ENCODE measurements at places on chromosomes 7 and 10.

- no peak for DNase-seq
Observed at GRCh38 chr7:101826081-101826835, 8.8 kb downstream of the CUX1 start.

DNA sequence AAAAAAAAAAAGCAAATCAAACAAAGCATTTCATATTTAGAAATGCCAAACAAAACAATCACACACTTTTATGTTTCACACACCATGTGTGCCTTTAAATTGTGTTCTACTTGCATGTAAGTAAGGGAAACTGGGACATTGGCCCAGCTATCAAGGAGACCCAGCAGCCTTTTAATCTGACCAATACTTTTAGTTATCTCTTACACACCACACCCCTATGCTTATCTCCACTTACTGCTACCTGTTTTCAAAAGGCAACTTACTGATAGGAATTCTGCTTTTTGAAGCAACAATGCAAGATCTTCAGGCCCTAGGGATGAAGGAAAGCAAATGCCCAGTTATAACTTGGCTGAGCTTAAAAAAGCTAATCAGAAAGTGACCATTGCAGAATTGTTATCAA lies 1244.8 kb upstream of the SORCS1 start:
- no peak for DNase-seq

DNA sequence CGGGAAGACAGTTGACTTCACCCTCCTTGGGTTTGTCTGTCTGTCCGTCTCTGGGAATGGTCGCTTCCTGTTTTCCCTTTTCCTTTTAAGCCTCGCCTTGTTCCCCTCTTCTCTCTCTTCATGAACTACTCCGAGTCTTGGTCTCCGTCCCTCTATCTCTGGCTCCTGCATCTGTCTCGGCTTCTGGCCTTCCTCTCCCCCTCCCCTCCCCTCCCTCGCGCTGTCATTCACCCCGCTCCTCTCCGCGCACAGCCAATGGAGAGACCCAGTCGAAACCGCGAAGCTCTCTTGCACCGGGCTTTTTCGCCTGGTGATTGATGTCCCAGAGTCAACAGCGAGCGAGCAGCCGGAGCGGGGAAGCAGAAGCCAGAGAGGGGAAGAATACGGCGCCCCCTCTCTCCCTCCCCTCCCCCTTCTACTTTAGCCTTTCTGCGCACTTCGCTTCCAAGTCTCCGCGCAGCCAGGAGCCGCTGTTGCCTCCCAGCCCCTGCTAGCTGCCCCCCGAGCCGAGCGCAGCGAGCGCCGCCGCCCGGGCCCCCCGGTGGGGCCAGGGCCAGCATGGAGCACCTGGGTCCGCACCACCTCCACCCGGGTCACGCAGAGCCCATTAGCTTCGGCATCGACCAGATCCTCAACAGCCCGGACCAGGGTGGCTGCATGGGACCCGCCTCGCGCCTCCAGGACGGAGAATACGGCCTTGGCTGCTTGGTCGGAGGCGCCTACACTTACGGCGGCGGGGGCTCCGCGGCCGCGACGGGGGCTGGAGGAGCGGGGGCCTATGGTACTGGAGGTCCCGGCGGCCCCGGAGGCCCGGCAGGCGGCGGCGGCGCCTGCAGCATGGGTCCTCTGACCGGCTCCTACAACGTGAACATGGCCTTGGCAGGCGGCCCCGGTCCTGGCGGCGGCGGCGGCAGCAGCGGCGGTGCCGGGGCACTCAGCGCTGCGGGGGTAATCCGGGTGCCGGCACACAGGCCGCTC lies at the start of gene TLX1:
TSS of gene TLX1 (plus strand) at position 317 of the 978 bp plus-strand sequence. CDS start at position 559, 242 bp downstream.
- DNase-seq = no peak

DNA sequence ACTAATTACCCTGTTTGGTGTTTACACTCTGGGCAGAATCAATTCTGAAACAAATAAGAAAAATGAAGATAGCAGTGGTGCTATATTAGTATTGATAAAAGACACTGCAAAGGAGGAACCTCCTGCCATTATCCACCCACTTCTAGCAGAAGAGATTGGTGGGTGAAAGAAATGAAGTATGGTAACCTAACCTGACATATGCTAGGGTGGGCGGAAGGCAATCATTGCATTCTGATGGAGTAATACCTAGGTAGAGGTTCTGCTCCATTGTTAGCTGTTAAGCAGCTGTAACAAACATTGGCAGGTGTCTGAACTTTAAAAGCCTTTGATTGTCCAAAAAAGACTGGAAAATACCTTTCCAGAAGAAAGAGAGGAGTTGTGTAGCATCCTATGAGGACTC lies 95.9 kb downstream of the OTUD1 start:
- DNase-seq = no peak

DNA sequence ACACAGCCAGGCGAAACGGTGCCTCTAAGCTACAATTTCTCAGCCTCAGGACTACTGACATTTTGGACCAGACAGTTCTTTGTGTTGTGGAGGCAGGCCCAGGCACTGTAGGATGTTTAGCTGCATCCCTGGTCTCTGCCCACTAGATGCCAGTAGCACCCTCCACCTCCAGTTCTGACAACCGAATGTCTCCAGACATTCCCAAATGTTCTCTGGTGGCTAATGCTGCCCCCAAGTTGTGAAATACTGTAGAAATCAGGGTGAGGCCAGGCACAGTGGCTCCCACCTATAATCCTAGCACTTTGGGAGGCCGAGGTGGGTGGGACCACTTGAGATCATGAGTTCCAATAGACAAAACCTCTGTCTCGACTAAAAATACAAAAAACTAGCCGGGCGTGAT lies 18.2 kb downstream of the HNRNPF start:
- DNase-seq = no peak

DNA sequence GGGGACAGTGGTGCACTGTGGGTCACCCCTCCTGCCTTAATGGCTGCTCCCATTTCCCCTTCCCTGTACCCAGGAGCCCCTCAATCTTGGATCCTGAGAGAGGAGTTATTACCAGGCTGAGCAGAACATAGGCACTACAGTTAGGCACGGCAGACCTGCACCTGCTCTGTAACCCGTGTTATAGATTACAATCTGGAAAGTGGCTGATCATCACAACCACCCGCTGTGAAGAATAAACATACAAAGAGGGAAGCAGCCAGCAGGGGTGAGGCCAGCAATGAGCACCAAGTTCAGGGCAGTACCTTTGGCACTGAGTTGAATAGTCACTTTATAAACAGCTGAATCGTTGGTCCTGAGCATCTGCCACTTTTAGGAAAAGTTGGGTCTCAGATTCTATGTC lies 1.7 kb downstream of the CDHR1 start:
- DNase-seq = no peak

GRCh38 chr7:48179496-48180030 lies 8.3 kb downstream of the ABCA13 start:
- no peak for DNase-seq

- DNase-seq = no peak
Observed at GRCh38 chr10:132628966-132629900, 91.6 kb downstream of the INPP5A start.

- no peak for DNase-seq
Observed at GRCh38 chr7:156608173-156608478, 32.4 kb upstream of the RNF32 start.

Data from GM04504 (cell line).